ENCODE measurements at places on chromosomes 3 and 15.

DNA sequence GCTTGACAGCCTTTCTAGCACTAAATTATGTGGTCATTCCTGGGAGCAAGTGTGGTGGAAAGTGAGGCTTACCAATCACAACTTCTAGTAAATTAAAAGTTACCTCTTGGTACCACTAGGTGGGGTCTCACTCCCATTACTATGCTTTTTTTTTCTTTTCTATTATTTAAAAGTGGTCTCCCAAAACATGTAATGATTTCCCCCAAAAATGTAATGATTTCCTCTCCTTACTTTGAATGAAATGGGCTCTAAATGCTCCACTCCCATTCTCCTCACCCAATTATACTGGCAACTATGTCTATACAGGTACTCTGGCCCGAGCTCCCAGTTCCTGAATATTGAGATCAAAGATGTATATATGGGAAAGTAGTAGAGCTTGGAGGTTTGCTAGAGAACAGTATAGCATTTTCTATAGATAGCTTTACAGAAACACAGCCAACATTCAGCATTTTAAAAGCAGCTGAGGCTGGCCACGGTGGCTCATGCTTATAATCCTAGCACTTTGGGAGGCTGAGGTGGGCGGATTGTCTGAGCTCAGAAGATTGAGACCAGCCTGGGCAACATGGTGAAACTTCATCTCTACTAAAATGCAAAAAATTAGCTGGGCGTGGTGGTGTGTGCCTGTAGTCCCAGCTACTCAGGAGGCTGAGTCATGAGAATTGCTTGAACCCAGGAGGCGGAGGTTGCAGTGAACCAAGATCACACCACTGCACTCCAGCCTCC, 70.9 kb downstream of the DCUN1D1 start:
- no peak for DNase-seq

DNA sequence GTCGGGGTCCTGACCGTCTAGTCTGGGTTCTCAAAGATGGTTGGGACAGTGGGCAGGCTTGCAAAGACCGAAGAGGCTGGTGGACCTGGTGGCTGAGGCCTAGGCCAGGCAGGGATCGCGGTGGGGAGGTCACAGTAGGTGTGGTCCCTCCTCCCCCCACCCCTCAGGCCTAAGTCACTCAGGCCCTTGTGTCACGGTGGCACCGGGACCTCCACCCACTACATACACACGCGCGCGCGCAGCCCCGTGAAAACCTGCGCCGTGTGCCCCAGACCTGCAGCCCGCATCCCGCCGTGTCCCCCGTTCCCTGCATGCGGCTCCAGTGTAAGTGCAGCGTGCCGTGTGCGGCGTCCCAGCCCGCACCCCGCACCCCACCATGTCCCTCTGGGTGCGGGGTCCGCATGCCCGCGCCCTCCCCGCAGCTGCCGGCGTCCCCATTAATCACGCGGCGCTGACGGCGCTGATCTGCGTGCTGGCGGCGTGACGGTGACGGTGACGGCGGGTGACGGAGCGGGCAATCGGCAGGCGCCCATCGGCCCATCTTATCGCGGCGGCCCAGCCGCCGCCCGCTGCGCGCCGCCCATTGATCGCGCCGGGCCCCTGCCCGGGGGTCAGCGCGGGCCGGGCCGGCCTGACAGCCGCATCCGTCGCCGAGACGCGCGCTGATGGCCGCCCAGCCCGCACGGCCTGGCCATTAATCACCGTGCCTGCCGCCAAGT, 24.4 kb downstream of the SEC61A1 start:
- DNase-seq: no peak

- DNase-seq: no peak
Measured at GRCh38 chr3:37324850-37325321, 150.5 kb upstream of the LRRFIP2 start.

DNA sequence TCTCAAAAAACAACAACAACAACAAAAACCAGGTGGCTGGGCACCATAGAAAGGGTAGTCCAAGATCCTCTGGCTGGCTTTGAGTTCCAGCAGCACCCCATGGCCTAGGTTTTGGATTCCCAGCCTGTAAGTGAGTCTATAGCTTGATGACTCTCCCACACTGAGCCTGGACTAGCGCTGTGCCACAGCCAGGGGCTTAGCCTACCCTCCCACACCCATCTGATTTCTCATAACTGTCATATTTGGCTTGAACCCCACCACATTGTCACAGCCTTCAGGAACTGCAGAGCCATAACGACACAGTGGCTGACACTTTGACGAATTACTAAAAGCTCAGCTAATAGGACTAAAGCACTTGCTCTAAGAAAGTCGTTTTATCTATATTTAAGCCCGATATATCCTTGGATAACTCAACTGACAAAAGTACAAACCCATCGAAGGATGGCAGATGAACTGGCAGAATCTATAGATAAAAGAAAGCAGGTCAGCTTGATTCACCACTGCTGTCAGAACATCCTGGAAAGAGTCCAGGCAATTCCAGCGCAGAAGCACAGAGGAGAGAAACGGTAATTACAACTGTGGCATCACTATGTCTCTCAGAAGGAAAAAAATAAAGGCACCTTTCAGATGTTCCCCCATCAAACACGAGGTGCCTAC, 62.1 kb downstream of the HOMER2 start:
- no peak for DNase-seq

DNA sequence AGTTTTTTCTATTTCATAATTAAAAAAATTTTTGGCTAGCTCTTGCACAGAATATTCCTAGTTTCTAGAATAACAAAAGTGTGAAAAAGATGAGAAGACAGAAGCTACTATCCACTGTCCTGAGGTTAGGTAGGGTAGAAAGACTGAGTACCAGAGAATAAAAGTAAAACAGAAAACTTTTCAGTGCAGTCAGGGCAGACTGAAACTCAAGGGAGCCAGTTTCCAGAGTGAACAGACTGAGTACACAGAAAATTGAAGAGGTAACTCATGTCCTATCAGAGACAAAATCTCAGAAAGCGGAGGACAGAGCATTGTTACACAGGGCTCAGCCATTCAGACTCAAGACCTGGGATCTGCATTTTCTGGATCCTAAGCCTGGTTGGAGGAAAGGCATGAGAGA, 8.8 kb upstream of the FBXO40 start:
- no peak for DNase-seq

DNA sequence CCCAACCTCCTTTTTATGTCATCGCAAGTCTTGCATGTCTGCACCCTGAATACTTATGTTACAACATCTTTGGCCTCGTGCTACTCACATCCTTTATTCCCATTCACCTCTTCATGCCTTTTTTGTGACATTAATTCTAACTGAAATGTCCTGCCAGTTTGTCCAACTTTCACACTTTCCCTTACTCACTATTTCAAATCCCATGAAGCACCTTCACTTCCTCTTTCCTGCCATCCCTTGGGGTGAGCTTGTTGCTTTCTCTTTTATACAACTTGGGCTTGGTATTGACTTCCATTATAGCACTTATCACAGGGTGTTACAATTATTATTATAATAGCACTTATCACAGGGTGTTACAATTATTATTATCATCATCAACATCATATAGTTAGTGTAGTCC, 496.3 kb downstream of the NLGN1 start:
- no peak for DNase-seq

DNA sequence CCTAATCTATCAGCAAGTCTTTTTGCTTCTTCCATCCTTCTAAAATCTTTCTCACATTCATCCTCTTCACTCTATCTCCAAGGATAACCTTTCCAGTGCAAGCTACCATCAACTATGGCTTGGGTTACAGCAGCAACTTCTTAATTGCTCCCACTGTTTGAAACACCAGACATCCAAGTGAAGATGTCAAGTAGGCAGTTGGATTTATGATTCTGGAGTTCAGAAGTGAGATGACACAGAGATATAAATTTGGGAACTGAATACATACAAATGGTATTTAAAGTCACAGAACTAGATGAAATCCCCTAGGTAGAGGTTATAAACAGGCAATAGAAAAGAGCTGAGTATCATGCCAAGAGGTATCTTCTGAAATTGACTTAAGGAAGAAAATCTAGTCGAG, 3.7 kb downstream of the UBR1 start:
- no peak for DNase-seq

GRCh38 chr15:74604983-74605794, 10.4 kb upstream of the CLK3 start:
- no peak for DNase-seq

DNA sequence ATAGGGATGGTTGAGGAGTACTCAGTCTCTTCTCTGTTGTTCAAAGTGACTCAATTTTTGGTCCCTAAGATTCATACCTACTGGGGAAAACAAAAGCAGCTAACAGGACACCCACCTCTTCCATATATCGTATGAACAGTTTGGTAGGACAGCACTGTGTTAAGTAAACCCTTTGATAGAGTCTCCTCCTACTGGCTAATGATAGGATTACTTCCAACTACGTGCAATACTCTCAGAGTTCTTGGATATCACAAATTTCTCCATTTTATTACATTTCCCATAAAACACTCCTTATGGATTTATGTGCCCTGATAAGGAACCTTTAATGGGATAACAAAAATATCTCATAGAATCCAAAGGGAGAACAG, 200.2 kb upstream of the GOLGA6L4 start:
- DNase-seq: no peak

- DNase-seq: no peak
Measured at GRCh38 chr3:98977520-98977919, 76.0 kb upstream of the DCBLD2 start.

- DNase-seq: no peak
Measured at GRCh38 chr3:197828-198491, 1.4 kb downstream of the CHL1 start.

DNA sequence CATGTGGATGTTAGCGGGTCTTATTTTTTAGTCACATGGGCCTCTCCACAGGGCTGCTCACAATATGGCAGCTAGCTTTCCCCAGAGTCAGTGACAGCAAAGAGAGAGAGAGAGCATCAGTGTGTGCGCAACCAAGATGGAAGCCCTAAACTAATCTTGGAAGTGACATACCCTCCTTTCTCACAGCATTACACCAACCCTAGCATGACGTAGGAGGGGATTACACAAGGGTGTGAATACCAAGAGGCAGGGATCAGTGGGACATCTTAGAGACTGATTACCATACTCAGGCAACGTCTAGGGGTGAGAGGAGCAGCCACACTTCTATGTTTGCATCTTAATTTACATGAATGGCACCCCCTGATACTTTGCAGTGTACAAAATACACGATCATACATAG, 3.5 kb upstream of the UBE2E2 start:
- no peak for DNase-seq

- no peak for DNase-seq
Measured at GRCh38 chr3:61808526-61808925, 247.2 kb downstream of the PTPRG start.

GRCh38 chr3:39144095-39144747, 9.2 kb downstream of the CSRNP1 start:
- DNase-seq: no peak

DNA sequence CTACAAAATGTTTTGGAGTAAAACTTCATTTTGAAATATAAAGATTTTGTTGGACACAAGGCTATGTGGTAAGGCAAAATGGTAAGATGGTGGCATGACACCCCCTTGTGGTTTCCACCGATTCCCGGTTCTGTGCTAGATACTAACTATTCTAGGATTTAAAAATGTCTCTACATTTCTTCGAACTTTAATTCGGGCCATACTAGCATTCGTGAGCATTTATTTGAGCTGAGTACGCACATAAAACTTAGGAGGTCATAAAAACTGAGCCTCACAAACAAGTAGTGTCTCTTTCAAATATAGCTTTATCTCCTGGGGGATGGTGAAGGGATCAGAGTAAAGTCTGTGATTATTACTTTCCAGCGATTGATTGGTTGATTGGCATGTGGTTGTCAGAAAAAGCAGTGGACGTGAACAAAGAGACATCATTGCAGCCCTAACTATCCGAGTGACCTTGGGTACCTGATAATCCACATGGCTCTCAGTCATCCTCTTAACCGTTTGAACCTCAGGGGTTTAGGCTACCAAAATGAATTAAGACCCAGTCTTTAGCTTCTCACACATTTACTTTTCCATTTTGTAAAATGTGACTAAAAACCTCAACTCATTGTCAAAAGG, 1.1 kb upstream of the ZNF639 start:
- no peak for DNase-seq

DNA sequence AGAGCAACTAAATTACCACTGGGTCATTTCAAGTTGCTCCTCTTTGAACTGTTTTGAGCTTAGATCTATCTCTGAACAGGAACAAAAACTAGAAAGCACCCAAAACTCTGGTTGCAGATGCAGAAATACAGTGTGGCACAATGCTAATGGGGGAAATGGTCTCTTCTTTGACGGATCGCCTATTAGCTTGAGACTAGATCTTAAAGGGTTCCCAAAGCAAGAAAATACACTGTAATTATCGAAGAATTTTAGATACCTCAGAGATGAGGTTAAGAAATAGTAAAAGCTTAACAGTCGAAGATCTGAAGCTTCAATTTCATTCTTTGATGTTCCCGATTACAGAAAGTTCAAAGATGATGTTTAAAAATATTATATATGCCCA, 818 bp downstream of the PPP1R2 start:
- no peak for DNase-seq

- no peak for DNase-seq
Measured at GRCh38 chr15:90939756-90940155, 4.7 kb downstream of the UNC45A start.

GRCh38 chr3:58965865-58966264, 84.0 kb downstream of the CFAP20DC start:
- DNase-seq: no peak

GRCh38 chr3:45537970-45538640, 56.4 kb upstream of the LIMD1 start:
- no peak for DNase-seq

DNA sequence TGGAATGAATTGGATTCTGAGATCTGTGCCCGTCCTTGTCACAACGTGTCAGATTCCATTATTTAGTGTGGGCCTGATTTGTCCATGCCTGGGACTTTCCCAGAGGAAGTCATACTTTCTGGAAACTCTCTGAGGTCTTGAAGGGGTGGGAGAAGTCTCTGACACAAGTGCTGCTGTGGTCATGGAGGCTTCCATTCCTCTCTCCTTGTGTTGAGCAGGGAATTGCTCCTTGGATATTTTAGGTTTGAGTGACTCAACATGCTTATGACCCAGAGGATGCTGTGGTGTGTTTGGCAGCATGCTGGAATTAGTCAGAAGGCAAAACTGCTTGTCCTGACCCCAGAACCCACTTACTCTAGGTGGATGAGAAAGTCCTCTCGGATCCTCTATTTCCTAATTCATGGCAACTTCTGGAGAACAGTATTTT, 132.1 kb downstream of the LPP start:
- DNase-seq: no peak
